T-helper 17 cell (primary cell): ENCODE measurements at places on chromosomes 16 and 17.

DNA sequence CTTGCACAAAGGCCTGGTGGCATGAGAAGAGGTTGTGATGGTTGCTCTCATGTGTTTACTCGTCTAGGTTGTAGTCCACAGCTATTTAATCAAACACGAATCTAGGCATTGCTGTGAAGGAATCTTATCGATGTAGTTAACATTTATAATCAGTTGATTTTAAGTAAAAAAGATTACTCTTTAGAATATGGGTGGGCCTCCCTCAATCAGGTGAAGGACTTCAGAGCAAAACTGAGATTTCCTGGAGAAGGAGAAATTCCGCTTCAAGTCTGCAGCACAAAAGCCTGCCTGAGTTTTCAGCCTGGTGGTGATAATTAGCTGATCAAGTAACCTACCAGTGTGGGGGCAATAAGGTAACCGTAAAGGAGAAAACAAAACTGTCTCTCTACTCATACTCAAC lies 523.6 kb downstream of the GRIN2A start:
- DNase-seq, result no peak

GRCh38 chr16:73289232-73289631 lies 241.3 kb upstream of the ZFHX3 start:
- DNase-seq, result no peak

DNA sequence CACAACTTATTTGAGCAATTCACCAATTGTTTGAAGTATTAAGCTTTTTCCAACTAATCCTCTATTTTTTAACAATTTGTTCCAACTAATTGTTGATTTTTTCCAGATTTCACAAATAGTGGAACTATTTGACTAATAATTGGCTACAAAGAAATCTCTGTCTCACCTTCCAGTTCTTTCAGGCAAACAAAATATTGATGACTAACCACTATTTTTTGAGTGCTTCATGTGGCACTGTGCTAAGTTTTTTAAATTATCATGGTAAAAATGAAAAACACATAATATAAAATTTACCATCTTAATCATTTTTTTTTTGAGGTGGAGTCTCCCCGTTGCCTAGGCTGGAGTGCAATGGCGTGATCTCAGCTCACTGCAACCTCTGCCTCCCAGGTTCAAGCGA lies 24.6 kb upstream of the GRIN2A start:
- DNase-seq, result no peak

DNA sequence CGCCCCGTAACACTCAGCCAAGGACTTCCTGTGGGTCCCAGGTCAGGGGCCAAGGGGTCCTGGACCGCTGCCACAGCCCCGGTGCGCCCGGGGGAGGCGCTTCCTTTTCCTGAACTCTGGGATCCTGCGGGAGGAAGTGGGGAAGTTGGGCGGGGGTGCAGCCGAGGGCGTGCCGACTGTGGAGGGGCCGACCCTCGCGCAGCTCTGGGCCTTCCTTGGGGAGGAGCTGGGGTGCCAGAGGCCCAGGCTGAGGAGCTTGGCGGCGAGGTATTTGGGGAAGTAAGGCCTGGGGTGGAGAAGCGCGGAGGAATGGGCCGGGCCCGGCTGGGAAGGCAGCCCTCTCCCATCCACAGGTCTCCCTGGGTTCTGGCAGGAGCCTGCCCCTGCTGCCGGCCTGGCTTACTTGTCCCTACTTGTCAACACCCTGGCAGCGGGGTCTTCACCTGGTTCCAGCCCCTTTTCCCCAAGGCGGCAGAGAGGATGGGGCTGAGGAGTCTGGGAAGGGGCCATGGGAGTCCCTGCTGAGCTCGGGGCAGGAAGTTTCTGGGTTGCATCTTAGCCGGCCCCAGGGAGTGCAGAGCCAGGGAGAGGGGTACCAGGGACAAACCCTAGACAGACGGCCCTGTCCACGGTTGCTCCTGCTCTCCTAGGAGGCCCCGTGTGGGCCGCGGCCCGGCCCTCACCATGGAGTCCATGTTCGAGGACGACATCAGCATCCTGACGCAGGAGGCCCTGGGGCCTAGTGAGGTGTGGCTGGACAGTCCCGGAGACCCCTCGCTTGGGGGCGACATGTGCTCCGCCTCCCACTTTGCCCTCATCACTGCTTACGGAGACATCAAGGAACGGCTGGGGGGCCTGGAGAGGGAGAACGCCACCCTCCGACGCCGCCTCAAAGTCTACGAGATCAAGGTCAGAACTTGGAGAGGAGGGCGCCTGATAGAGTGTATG lies 1.7 kb downstream of the TBKBP1 start:
- DNase-seq, result no peak

DNA sequence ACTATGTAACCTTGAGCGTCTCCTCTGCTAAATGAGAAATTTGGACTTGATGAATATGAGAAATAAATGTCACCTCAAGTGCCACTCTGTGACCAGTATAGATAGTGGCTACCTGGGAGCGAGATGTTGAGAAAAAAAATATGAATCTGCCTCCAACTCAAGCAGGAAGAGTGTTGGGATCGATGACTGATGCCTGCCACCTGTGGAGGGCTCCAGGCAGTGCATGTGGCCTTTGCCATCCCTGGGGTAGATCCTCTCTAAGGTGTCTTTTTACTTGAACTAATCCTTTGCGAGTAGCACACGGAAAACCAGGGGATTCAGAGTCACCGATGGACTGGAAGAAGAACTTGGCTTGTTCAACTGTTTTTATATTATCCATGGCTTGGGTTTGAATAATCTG lies 9.4 kb downstream of the CCDC182 start:
- no peak for DNase-seq

- no peak for DNase-seq
Measured at GRCh38 chr17:3828151-3828851, 17.7 kb downstream of the NCBP3 start.

- no peak for DNase-seq
Measured at GRCh38 chr17:37399265-37399803, 7.3 kb downstream of the ACACA start.

DNA sequence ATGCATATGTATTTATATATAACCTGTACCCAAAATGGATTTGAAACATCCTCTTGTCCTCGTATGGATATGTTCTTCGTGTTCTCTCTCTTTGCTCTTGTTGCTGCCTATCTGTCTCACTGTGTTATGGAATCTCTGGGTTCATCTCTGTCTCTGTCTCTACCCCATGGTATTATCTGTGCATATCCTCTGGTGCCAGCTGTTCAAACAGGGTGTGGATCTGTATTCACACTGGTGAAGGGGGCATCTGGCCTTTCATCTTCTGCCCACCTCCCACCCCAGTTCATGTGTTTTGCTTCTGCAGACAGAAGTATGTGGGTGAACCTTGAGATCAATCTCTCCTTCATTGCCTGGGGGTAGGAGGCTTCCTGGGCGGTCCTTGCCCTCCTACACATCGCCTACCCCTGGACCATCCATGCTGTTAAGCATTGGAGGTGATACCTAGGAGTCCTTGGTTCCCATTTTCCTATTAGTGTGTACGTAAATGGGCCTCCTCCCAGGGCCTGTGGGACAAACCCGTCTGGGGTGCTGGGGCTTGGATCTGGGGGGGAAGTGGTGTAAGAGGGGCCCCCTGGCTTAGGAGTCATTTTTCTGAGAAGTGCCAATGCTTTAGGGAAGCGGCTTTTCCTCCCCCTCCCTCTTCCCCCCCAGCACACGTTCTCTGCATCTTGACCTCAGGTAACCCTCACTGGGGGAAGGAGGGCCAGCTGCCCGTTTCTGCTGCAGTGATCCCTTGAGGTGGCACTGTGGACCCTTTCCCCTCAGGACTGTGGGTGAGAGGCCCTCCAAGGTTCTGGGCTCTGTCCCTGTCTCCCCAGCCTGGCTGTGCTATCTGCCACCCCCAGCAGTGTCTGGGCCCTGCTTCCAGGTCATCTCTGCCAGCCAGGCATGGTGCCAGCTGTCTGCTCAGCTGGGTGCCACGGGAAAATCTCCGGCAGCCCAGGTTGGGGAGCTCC lies 21.1 kb downstream of the RARA start:
- DNase-seq, result no peak
